Right renal pelvis (tissue), 4 donors: ENCODE measurements at places on chromosomes 4 and X. TPM values are rescaled to one million over a fixed set of nuclear protein-coding genes. Genes with fewer than 3 reads are reported as not detected.

The SRPX2 gene
- polyA plus RNA-seq: 11.8 TPM

- no peak for DNase-seq
Measured at GRCh38 chr4:123191728-123192127, 204.9 kb upstream of the SPRY1 start.

DNA sequence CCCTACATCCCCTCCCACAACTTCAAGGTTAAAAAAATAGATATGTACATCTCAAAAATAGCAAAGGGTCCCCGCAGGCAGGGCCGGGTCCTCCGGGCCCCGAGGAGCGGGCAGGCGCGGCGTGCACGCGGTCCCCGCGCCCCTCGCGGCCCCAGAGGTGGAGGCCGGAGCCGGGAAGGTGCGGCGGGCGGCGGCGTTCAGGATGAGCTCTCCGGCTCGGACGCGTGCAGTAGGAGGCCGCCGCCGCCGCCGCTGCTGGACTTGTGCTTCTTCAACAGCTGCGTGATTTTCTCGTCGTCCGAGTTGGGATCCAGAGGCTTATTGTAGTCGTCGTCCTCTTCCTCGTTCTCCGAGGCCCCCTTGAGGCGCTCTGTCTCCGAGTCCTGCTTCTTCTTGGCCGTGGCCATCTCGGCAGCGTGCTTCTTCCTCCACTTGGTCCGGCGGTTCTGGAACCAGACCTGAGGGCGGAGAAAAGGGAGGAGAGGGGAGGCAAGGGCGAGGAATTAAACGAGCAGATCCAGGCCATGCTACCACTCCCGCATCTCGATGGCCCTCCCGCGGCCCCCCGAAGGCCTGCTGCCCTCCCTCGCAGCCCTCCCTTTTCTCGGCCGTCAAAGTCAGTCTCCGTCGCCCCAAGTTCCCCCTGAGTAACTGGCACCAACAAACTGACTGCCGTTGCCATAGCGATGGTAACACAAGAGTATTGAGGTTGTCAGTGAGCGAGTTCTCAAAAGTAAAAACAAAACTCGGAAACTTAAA, 5.8 kb downstream of the NKX6-1 start:
- DNase-seq: no peak

The TCEAL6 gene
- 0.49 TPM for polyA plus RNA-seq

DNA sequence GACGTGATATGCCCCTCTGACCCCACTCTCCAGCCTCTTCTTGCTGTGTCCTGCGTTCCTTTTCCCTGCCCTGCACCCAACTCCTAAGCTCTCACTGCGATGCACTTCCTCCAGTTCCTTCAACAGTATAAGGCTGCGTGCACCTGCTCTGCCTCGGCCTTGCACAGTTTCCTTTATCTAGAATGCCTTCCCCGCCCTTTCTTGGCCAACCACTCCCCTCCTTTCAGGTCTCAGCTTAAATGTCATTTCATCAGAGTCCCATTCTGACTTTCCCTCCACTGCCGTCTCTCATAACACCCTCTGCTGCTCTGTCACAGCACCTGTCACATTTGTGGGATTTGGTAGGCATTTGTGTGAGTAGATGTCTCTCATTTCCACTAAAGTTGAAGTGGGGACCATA, 58.4 kb upstream of the NEIL3 start:
- DNase-seq: no peak
